ENCODE measurements at places on chromosomes 7 and 10.

DNA sequence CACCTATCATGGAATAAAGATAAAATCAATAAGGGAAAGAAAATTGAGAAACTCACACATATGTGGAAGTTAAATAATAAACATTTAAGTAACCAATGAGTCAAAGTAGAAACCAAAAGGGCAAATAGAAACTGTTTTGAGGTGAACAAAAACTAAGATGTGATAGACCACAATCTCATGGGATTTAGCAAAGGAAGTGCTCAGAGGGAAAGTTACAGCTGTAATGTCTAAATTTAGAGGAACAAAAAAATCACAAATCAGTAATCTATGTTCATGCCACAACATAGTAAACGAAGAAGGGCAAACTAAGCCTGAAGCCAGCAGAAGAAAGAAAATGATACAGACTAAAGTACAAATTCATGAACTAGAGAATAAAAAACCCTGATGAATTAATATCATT lies 16.3 kb downstream of the CYP3A4 start:
- DNase-seq, result no peak

DNA sequence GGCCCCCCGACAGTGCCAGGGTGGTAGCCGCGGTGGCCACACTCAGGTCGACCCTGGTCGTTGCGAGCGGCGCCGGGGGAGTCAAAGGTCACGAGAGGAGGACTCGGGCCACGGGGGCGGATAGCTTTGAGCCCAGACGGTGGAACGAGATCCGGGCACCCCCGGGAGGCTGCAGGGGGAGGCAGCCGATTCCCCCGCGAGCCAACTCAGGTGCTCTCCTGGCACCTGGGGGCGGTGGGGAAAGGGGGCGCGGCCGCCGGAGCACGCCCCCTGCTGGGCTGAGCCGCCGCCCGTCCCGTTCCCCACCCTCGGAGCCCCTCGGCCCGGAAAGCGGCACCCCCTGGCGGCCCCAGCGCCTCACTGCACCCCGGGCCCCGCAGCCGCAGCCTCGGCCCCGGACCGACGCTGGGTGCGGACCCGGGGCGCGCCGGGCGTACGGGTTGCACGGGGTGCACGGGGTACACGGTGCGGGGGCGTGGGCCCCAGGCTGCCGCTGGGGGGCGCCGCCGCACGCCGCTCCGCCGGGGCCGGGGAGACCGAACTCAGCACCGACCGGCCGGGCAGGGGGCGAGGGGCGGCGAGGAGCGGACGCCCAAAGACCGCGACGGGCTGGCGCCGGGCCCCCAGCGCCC lies 521 bp upstream of the NYAP1 start:
- no peak for DNase-seq

DNA sequence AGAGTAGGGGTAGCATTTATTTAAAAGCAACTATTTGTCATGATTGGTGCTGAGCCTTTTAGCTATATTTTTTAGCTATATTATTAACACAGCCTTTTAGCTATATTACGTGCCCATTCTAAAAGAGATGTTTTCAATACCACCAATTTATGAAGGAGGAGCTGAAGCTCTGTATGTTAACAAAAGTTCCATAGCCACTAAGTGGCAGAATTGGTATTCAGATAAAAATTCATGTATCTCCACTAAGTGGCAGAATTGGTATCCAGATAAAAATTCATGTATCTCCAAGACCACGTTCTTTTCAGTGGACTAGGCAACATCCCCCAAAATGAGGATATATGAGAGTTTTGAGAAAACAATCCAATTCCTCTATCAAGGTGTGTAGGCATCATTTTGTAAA lies 268.6 kb downstream of the HGF start:
- DNase-seq, result peak; percentile 37

DNA sequence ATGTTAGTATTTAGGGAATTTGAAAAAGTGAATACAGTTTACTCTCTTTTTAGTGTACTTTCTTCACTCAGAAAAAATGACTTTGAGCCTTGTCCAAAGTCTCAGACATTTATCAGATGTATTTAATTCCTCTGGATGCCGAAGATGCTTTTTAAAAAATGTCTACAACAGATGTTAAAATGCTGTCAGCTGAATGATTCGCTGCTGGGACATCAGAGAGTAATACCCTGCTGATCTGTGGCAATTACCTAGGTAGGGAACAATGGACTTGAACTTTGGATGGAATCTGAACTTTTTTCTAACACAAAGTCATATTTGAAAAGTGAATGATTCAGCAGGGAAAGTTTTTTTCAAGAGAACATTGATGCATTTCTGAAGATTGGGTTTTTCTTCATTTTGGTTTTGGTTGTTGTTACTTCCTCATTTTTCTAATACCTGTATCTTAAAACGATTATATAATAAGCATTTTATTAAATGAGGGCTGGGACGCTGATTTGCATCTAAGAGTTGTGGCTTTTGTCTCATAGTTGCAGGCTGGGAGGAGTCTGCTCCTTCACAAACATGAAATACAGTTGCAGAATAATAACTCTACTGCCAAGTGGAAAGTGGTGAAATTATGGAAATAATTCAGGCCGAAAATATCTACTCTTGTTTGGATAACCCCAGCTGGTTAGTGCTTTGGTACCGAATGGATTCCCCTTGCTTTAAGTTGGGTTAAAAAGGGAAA lies 98.0 kb downstream of the SPAG6 start:
- DNase-seq, result no peak
